ENCODE measurements at places on chromosomes 16 and 17. TPM values are rescaled to one million over a fixed set of nuclear protein-coding genes. Genes with fewer than 3 reads are reported as not detected.

The CCNF gene
- 4.7 TPM for total RNA-seq

The DNAI2 gene
- 6.0 TPM for total RNA-seq

The EMC8 gene
- 22.7 TPM for total RNA-seq

The ZFPM1 gene
- total RNA-seq: 19.0 TPM

The TNK1 gene
- 13.8 TPM for total RNA-seq

The OTOP3 gene
- total RNA-seq: not detected

The SEC14L5 gene
- not detected for total RNA-seq

The MATCAP1 gene
- 8.6 TPM for total RNA-seq

DNA sequence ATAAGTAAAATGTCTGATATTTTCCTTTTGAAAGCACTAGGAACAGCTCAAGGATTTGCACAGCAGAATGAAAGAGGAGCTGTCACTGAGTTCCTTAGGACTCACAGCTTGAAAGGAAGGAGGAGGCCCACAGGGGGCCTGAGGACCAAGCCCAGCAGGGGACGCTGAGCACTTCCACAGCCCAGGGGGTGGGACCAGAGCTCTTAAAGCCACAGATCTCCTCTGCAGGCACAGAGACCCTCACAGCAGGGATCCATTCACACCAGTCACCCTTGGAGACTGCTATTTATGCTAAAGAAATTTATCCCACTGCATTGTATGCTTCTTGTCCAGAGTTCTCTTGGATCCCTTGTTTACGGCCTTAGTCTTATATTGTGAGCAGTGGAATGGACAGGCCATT, 253.3 kb downstream of the STX8 start:
- H3K36me3 ChIP-seq: no peaks in the 10 kb centered on the region
- no peaks in the 10 kb centered on the region for H3K27me3 ChIP-seq
- H3K4me1 ChIP-seq: no peaks in the 10 kb centered on the region
- DNase-seq: no peak
- H3K27ac ChIP-seq: no peak overlapping the region

GRCh38 chr16:71439523-71439922, 2.3 kb downstream of the TLE7 start:
- no peaks in the 10 kb centered on the region for H3K4me1 ChIP-seq
- H3K27ac ChIP-seq: no peak overlapping the region
- no peaks in the 10 kb centered on the region for H3K27me3 ChIP-seq
- DNase-seq: no peak
- no peak overlapping the region for H3K4me3 ChIP-seq
- no peaks in the 10 kb centered on the region for H3K36me3 ChIP-seq

DNA sequence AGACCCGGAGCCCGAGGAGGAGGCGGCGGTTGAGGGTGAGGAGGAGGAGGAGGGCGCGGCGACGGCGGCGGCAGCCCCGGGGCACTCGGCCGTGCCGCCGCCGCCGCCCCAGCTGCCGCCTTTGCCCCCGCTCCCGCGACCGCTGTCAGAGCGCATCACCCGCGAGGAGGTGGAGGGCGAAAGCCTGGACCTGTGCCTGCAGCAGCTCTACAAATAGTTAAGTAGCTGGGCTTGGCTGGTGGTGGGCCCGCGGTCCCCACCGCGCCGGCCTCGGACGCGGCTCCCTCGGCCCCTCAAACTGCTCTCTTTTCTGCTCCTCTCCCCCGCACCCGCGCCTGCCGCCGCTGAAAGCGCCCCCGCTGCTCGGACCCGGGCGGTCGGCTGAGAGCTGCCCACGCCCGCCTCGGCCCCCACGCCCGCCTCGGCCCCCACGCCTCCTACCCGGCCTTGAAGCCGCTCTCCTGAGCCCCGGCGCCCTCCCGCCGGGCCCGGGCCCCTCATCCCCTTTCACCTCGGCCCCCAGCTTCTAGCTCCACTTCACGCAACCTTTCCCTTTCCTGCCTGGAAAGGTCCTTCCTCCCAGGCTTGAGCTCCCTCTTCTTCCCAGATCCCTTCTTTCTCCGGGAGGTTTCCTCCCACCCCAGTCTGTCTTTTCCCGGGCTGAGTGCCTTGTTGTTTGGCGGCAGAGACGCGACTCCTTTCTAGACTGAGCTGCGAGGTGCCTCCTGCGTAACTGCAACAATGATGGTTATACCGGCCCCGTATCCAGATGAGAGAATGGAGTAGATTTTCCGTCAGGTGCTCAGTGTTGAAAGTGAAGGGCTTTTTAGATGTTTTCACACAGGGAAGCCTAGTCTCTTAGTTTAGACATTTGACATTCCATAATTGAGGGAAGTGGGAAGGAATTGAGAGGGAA, 850 bp downstream of the PPM1E start:
- no peaks in the 10 kb centered on the region for H3K36me3 ChIP-seq
- H3K27me3 ChIP-seq: peaks cover 18% of the 10 kb centered on the region
- H3K4me3 ChIP-seq: peak overlapping the region; percentile 63
- H3K27ac ChIP-seq: no peak overlapping the region
- H3K4me1 ChIP-seq: peaks cover 13% of the 10 kb centered on the region

DNA sequence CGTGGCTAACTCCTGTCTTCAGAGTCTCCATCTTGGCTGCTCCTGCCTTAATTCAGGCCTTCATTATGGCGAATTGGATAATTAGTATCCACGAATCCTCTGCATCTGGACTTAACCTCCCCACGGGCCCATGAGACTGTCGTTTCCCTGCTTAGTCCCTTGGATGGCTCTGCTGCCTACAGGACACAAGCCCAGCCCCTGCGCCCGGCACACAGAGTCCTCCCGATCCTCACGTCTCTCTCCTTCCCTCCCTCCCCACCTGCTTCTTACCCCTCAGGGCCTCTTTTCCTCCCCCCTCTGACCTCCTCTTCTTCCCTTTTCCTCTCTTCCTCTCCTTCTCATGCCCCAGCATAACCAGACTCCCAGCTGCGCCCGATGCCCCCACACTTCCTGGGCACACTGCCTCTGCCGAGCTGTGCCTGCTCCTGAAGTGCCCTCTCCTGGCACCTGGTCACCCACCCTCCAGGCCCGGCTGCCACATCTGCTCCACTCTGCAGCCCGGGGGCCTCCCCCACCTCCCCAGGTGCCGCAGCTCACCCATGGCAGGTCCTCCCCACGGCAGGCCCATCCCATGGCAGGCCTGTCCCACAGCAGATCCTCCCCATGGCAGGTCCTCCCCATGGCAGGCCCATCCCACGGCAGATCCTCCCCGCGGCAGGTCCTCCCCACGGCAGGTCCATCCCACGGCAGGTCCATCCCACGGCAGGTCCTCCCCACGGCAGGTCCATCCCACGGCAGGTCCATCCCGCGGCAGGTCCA, 45.9 kb downstream of the RPH3AL start:
- no peaks in the 10 kb centered on the region for H3K4me1 ChIP-seq
- no peak for DNase-seq
- H3K4me3 ChIP-seq: no peak overlapping the region
- no peaks in the 10 kb centered on the region for H3K27me3 ChIP-seq

GRCh38 chr16:47778106-47778801, 317.1 kb downstream of the PHKB start:
- no peaks in the 10 kb centered on the region for H3K27me3 ChIP-seq
- H3K27ac ChIP-seq: no peak overlapping the region
- H3K36me3 ChIP-seq: no peaks in the 10 kb centered on the region
- no peak for DNase-seq
- H3K4me1 ChIP-seq: no peaks in the 10 kb centered on the region
- no peak overlapping the region for H3K4me3 ChIP-seq

DNA sequence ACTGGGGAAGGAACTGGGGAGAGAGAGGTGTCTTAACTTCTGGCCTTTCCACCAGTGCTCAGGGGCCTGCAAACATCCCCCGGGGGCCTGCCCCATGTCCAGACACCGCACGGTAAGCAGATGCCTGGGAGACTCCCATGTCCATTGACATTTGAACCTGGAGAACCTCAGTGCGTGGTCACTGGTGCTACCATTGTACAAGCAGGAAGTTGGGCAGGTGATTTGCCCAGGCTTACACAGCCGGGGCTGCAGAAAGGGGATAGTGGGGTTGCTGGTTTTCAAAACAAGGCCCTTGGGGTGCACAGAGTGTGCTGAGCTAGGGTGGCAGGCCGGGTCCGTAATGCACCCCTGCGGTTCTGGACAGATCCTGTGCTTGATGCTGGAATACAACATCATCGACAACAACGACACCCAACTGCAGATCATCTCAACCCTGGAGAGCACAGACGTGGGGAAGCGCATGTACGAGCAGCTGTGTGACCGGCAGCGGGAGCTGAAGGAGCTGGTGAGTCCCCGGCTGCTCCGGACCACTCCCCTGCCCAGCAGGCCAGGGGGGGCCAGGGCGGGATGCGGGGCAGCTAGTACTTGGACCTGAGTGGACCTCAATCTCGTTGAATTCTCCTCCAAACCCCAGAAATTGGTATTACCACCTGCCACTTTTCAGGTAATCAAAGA, 77.7 kb upstream of the PLCG2 start:
- no peak for DNase-seq
- no peak overlapping the region for H3K4me3 ChIP-seq
- H3K27ac ChIP-seq: no peak overlapping the region
- no peaks in the 10 kb centered on the region for H3K4me1 ChIP-seq
- peaks cover 22% of the 10 kb centered on the region for H3K36me3 ChIP-seq

GRCh38 chr17:35729405-35729833, 2.0 kb upstream of the RASL10B start:
- no peak for DNase-seq
- no peaks in the 10 kb centered on the region for H3K27me3 ChIP-seq
- H3K4me3 ChIP-seq: no peak overlapping the region
- H3K4me1 ChIP-seq: peaks cover 12% of the 10 kb centered on the region
- H3K36me3 ChIP-seq: peaks cover 16% of the 10 kb centered on the region

DNA sequence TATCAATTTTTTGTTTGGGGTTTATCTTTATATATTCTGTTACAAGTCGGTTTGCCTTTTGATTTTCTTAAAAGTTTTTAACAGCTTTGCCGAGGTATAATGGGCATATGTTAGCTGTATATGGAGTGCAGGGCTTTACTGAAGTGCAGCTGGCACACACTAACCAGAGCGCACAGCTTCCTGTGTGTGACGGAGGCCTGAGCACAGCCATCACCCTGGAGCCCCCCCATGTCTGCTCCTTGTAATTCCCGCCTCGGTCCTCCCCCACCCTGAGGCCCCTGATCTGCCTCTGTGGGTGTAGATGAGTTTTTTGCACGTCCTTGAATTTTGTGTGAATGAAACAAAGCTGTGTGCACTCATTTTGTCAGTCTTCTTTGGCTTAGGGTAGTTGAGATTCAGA, 60.1 kb upstream of the ZNF750 start:
- DNase-seq: no peak
- H3K27ac ChIP-seq: no peak overlapping the region
- no peaks in the 10 kb centered on the region for H3K4me1 ChIP-seq
- no peaks in the 10 kb centered on the region for H3K27me3 ChIP-seq

DNA sequence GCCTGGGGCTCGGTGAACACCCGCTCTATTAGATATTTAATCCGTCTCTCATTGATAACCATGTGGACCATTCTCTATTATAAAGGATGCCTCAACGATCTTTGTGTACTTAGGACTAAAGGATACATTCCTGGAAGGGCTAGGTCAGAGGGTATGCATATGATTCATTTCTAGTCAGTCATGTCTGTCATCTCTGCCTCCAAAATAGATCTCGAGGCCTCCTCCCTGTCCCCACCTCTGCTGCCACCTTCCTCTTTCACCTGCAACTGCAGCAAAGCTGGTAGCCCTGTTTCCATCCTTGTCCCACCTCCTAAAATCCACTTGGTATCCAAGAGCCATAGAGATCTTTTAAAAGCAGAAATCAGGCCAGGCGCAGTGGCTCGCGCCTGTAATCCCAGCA, 121.5 kb downstream of the KATNIP start:
- H3K27me3 ChIP-seq: no peaks in the 10 kb centered on the region
- H3K27ac ChIP-seq: no peak overlapping the region
- no peaks in the 10 kb centered on the region for H3K36me3 ChIP-seq

DNA sequence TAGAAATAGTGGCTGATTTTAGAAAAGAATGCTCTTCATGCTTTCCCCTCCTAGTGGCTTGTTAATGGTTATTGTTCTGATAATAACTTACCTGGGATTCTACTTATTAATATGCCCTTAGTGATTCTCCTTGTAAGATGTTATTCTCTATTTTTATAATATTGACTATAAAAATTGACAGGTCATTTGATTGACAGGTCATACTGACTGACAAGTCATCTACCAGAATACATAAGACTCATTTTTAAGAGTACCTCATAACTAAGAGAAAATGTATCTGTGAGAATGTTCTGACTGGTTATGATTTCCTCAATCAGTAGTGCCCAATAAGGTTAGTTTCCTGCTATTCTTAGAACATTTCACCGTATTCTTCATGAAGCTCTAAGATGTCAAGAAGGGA, 8.6 kb upstream of the COX10 start:
- peaks cover 5% of the 10 kb centered on the region for H3K36me3 ChIP-seq
- no peaks in the 10 kb centered on the region for H3K4me1 ChIP-seq
- no peaks in the 10 kb centered on the region for H3K27me3 ChIP-seq
- H3K4me3 ChIP-seq: no peak overlapping the region
- no peak overlapping the region for H3K27ac ChIP-seq
- no peak for DNase-seq

GRCh38 chr17:81162491-81162890, 2.8 kb upstream of the PVALEF start:
- peaks cover 3% of the 10 kb centered on the region for H3K27me3 ChIP-seq
- no peak overlapping the region for H3K4me3 ChIP-seq
- no peaks in the 10 kb centered on the region for H3K4me1 ChIP-seq
- DNase-seq: no peak

DNA sequence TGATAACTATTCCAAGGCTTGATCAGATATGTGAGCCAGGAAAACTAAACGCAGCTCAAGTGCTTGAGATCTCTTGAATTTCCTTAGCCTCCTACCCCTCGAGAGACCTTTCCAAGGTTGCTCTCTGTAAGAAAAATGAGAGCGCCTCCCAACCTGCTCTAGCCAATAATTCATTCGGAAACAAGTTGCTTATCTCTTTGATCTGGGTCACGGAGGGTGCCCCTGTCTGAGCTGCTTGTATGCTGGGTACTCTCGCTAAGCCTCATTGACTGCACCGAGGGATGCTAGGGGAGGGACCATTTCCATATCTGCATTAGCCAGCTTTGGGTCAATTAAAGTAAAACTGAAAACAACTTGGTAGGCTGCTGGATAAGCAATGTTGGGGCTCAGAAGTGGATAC, 70.1 kb upstream of the SHISA6 start:
- H3K36me3 ChIP-seq: no peaks in the 10 kb centered on the region
- H3K27ac ChIP-seq: no peak overlapping the region
- H3K27me3 ChIP-seq: no peaks in the 10 kb centered on the region
- H3K4me1 ChIP-seq: no peaks in the 10 kb centered on the region
- H3K4me3 ChIP-seq: no peak overlapping the region
- DNase-seq: no peak

DNA sequence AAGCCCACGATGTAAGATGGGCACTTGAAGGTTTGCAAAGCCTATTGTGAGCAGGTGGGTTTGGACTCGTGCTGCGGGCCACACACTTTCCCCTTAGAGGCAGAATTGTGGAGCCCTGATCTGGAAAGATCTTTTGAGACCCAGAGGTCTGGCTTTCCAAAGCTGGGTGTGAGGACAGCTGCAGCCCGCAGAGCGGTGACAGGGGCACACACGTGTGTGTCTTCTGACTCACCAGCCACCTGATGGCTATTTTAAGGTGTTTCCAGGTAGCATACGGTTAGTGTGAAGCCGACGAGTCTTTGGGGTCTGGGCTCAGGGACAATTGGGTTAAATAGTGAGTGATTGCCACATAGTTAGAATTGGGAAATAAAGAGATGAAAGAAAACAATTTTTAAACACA, 108.9 kb upstream of the GSE1 start:
- H3K27me3 ChIP-seq: no peaks in the 10 kb centered on the region
- H3K4me1 ChIP-seq: no peaks in the 10 kb centered on the region
- no peak for DNase-seq
- H3K27ac ChIP-seq: no peak overlapping the region
- H3K36me3 ChIP-seq: no peaks in the 10 kb centered on the region

GRCh38 chr17:74345433-74346241, 16.0 kb downstream of the BTBD17 start:
- no peaks in the 10 kb centered on the region for H3K27me3 ChIP-seq
- DNase-seq: no peak
- no peak overlapping the region for H3K27ac ChIP-seq
- no peaks in the 10 kb centered on the region for H3K36me3 ChIP-seq
- H3K4me1 ChIP-seq: no peaks in the 10 kb centered on the region
- no peak overlapping the region for H3K4me3 ChIP-seq
